Amniotic stem cell (primary cell): ENCODE measurements at places on chromosomes 2 and 18.

DNA sequence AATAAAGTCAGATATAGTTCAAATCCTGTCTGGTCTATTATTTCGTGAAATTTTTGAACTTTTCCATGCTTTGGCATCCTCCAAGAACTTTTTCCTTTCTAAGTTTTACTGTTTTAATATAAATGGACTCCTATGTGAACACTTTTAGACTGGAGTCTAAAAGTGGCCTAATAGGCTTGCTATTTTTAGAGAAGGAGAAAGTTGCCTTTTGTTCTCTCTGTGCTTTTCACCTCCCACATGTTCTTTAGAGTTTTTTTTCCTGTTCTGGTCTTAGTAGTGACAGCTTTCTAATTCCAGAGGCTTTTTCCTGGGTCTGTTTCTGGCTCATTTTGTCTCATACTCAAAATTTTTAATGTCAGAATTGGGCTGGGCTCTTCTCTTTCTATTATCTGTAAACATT, 72.2 kb downstream of the ADAM23 start:
- no peak for DNase-seq

DNA sequence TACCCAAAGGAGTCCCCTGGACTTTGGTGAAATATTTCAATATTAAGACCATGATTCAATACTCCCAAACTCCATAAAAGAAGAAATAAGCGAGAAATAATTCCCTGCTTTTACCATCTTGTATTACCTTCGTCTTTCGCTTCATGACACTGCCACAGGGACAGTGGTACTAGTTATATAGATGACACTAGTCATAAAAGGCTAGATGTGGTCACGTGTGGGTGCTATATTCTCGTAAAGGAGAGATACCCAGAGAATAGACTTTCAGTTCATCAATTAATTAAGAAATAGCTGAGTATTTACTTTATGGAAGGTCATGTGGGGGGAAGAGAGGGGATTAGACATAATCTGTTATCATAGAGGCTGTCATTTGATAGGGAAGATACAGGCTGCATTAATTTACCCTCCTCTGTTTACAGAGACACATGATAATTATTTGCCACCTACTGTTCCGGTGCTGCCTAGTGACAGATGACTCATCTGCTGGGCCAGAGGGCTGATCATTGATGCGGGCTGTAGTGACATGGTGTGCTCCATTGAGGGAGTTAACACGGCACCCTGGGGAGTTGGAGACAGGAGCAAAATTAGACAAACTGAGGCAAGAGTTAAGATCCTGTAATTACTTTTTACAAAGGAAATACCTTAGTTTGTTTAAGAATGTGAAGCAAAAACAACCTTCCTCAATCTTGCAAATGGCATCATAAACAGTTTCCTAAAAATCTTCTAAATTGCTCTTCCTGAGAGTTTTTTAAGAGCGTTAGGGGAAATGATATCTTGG, 78.2 kb upstream of the ITGB6 start:
- no peak for DNase-seq

DNA sequence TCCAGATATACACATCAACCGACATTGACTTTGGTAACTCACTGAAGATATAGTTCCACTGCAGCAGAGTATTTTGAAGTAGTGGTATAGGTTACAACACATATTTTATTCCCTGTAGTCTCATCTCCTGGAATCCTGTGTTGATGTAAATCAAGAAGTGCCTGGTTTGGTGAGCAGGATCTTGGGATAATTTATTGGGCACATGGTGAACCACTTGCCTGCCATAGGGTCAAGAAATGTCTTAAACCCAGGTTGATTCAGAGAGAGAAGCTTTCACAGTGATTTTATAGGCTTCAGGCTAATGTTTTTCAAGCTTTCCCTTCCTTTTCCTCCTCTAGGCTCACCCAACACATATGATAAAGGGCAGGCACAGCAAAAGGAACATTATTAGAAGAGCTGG, 24.6 kb downstream of the CCDC85A start:
- DNase-seq: no peak

- no peak for DNase-seq
Observed at GRCh38 chr2:222452422-222452950, 28.1 kb downstream of the SGPP2 start.

DNA sequence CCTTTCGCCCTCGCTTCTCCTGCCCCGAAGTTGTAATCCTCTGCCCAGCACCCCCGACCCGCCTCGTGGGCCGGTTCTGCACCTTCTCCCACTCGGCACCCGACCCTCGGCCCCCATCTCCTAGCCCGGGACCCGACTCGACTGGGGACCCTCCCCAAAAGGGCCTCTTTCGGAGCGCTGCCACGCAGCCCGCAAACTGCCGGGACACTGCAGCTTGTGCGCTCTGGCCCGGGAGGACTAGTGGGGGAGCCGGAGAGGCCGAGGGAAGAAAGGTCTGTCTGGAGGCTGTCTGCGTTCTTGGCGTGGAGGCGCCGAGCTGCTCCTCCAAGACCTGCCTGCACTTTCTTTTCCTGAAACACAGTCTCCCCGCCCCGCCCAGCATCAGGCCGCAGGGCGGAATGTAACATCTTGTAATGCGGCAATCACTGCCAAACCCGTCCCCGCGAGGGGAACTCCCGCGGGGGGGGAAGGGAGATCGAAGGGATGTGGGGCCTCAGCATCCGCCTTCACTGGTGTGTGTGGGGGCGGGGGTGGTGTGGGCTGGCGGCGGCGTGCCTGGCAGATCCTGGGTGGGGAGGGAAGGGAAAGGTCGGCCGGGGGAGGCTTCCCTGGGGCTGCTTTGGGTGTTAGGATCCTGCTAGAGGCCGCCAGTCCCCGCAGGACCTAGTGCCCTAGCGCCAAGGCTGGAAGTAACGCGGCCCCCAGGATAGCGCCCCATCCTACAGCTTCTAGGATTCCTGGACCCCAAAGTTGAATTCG, 7.4 kb downstream of the DLX2 start:
- peak; percentile 89 for DNase-seq

- DNase-seq: no peak
Observed at GRCh38 chr2:205014201-205014600, 468.9 kb downstream of the PARD3B start.
